Activated CD4-positive, CD25-positive, alpha-beta regulatory T cell treated with anti-CD3 and anti-CD28 coated beads, Interleukin-2, amount 50 U/mL, for 72 hours (primary cell): ENCODE measurements at places on chromosomes 7 and 10.

DNA sequence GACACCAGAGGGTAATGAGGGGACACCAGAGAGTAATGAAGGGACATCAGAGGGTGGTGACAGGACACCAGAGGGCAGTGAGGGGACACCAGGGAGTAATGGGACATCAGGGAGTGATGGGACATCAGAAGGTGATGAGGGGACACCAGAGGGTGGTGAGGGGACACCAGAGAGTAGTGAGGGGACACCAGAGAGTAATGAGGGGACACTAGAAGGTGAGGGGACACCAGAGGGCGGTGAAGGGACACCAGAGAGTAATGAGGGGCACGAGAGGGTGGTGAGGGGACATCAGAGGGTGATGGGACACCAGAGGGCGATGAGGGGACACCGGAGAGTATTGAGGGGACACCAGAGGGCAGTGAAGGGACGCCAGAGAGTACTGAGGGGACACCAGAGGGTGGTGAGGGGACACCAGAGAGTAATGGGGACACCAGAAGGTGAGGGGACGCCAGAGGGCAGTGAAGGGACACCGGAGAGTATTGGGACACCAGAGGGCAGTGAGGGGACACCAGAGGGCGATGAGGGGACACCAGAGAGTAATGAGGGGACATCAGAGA lies 10.6 kb downstream of the NACAD start:
- no peak for DNase-seq

GRCh38 chr10:6721964-6722615 lies 142.0 kb upstream of the PRKCQ start:
- no peak for DNase-seq

- DNase-seq = no peak
These were observed 67.4 kb downstream of the AMPH start for GRCh38 chr7:38563741-38564140.

- DNase-seq = no peak
These were observed 91.0 kb downstream of the MYL10 start for GRCh38 chr7:101537935-101538595.

- no peak for DNase-seq
These were observed 91.2 kb downstream of the RALA start for GRCh38 chr7:39714447-39715091.

GRCh38 chr7:73606801-73607691 lies 17.3 kb downstream of the MLXIPL start:
- peak; percentile 75 for DNase-seq

DNA sequence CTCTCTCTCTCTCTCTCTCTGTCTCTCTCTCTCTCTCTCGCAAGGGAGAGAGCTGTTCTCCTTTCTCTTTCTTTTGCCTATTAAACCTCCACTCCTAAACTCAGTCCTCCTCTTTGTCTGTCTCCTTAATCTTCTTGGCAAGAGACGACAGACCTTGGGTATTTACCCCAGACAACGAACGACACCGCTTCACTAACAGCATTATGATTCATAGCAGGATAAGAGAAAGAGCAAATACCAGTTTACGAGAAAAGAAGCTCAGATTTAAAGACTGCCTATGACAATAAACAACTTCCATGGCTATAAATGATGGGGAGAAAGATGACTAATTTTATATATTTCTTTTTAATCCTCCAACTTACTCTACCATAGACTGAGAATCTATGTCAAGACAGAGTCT lies 1396.5 kb upstream of the CELF2 start:
- no peak for DNase-seq
